Activated CD4-positive, alpha-beta memory T cell treated with anti-CD3 and anti-CD28 coated beads, Interleukin-2, amount 10 ng/mL, durations not matched to agents 7 days and 5 days (primary cell): ENCODE measurements at places on chromosomes 3 and 15.

- peak; percentile 71 for DNase-seq
Measured at GRCh38 chr3:194141415-194142155, 5.6 kb downstream of the HES1 start.

GRCh38 chr3:110859336-110859735 lies 212.3 kb upstream of the NECTIN3 start:
- no peak for DNase-seq

DNA sequence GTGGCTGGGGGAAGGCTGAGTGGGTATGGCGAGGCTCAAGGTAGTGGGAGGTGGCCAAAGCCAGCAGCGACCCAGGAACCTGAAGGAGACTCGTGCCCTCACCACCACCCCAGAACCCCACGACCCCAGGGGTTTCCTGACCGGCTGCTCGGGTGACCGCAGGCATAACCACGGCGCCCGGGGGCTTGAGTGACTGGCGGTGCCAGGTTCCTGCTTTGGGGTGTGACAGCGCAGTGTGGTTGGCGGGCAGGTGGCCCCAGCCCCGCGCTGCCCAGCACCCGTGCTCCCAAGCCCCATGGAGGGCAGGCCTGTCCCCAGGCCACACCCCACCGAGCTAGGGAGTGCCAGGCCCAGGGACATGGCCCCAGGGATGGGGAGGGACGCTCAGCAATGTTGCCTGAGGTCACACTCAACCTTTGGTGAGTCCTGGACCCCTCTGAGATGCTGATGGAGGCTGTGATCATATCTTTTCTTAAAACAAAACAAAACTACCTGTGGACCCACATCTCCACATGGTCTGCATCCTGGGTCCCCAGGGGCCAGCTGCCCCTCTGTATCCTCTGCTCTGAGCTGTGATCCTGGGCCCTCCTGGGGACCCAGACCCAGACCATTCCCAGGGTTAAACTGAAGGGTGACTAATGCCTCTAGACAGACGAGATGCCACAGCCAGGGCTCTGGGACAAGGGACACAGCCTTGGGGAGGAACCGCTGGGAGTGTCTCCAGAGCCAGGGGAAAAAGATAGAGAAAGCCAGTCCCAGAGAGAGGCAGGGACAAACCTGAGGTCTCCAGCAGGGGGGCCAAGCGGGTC lies 13.0 kb downstream of the DNAJB8 start:
- DNase-seq = no peak

DNA sequence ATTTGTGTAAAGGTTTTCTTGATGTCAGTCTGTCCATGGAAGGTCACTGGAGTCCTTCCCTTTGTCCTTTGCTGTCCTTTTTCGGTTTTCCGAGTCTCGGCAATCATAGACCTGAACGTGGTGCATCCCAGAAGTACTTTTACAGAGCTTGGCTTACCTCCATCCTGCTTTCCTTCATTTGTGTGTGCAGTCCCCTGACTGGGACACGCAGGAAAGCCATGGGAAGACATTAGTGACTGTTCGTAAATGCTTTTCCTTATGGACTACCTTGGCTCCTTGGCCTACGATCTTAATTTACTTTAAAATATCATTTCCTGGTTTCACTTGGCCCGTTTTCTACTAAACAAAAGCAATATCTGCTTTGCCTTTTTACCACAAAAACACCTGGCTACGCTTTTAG lies 328.4 kb upstream of the RARB start:
- no peak for DNase-seq

GRCh38 chr3:184821034-184821433 lies 9.1 kb downstream of the VPS8 start:
- DNase-seq = no peak

GRCh38 chr3:87575550-87575949 lies 299.2 kb upstream of the POU1F1 start:
- DNase-seq = no peak

DNA sequence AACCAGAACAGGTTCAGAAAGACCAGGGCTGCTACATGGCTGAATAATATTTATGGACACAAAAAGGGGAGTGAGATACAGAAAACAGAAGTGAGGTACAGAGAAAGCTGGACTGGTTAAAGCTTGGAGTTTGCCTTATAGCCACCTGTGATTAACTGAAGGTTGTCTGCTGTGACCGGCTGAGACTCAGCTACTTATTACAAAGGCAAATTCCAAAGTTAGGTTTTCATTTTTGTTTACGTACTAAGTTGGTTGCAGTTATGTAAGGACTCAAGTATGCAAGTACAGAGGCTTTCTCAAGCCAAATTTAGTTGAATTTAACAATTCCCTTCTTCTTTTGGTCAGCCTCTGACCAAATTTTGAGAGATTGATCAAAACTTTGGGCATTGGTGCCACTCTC lies 264.6 kb downstream of the THSD4 start:
- no peak for DNase-seq

- no peak for DNase-seq
Measured at GRCh38 chr15:81947548-81947947, 98.3 kb downstream of the MEX3B start.

DNA sequence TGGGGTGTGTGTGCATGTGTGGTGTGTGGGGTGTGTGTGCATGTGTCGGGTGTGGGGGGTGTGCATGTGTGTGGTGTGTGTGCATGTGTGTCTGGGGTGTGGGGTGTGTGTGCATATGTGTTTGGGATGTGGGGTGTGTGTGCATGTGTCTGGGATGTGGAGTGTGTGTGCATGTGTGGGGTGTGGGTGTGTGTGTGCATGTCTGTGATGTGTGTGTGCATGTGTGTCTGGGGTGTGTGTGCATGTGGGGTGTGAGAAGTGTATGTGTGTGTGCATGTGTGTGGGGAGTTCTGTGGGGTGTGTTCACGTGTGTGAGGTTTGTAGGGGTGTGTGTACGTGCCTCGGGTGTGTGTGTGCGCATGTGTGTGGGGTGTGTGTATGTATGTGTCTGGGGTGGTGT lies 6.7 kb upstream of the OCA2 start:
- DNase-seq = no peak

GRCh38 chr3:135228201-135228600 lies 433.1 kb downstream of the EPHB1 start:
- DNase-seq = no peak

DNA sequence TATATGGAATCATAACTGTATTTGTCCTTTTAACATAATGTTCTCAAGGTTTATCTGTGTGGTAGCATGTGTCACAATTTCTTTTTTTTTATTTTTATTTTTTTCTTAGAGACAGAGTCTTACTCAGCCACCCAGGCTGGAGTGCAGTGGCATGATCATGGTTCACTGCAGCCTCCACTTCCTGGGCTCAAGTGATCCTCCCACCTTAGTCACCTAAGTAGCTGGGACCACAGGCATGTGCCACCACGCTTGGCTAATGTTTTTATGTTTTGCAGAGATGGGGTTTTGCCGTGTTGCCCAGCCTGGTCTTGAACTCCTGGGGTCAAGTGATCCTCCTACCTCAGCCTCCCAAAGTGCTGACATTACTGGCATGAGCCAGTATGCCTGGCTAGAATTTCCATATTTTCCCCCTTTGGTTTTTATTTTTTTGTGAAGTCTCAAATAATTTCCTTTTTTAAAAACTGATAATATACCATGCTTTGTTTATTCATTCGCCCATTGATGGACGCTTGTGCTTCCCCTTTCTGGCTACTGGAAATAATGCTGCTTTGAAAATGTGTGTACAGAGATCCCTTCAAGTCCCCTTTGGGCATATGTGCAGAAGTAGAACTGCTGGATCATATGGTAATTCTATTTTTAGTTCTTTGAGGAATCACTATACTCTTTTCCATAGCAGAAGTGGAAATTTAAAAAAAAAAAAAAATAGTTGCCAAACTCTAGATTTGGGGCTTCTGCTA lies 28.4 kb downstream of the TMEM40 start:
- DNase-seq = no peak

- DNase-seq = no peak
Measured at GRCh38 chr3:42696356-42697288, 6.0 kb downstream of the HHATL start.

GRCh38 chr3:172319595-172319994 lies 128.7 kb downstream of the GHSR start:
- DNase-seq = no peak

DNA sequence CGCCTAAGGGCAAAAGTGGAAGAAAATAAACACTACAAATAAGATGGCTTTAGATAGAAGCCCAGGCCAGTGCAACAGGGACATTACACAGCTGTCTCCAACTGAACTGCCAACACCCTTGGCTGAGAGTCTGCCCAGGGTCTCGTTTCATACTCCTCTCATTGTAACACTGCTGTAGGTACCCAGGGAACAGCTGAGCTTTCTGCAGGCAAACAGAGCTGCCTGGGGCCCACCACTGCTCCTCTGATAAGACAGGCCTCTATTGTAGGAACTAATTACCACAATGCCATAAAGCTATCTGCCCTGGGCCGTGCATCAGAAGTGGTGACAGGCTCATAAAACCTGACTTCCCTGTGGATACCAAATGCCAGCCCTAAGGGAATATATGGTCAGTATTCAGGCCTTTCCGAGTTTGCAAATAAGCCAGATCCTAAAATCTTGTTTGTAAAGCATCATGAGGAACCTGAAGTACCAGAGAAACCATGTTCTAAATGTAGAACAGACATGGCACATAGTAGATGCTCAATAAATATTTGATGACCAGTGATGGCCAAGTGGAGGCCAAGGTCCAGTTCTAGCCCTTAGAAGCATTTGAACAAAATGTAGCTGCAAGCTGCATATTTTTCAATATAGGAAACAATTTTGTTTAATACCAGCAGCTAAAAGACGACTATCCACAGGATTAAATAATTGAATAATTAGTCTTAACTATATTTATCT lies 84.3 kb upstream of the NEO1 start:
- DNase-seq = no peak
